Skin of body (tissue), 3 donors: ENCODE measurements at places on chromosomes 16 and 17. TPM values are rescaled to one million over a fixed set of nuclear protein-coding genes. Genes with fewer than 3 reads are reported as not detected.

Gene GSG1L
- total RNA-seq: 0.69 TPM

Gene PLCG2
- total RNA-seq: 12.9 TPM

Gene TAC4
- total RNA-seq: not detected

DNA sequence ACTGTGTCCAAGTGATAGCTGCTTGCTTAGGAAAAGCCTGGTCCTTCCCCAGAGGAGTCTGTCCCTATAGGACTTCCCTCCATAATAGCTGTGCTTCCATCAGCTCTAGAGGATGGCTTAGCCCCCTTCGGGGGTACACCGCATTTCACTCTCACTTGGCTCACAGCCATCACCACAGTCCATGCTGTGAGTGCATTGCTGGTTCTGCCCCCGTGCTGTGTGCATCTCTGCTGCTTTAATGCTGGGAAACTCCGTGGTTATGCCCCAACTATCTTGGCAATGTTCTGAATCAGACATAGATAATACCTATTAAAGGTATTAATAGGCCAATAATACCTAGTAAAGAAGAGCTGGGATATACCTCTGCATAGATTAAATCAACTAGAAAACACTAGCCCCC is 58.3 kb downstream of the SIAH1 start:
- DNase-seq: no peak

- no peak for DNase-seq
These were observed 182.2 kb downstream of the BANP start for GRCh38 chr16:88133507-88133843.

DNA sequence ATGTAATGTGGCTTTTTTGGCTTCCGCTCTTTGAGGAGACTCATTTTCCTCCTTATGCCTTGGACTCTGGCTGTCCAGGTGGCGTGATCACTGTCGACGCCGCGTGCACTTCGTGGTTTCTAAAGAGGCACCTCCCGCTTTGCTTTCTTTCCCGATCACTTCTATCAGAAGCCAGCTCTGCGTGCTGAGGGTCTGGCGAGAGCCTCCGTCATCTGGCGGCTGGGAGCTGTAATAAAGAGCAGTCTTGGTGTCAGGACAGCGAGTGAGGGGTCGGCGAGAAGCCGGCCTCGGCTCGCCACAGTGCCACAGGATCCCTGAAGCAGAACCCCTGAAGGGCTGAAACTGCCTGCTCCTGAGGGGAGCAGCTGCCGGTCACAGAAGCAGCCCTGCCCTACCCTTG is 7.4 kb downstream of the ZNF750 start:
- no peak for DNase-seq

- DNase-seq: no peak
These were observed 10.8 kb upstream of the TNFSF12 start for GRCh38 chr17:7538050-7538449.

DNA sequence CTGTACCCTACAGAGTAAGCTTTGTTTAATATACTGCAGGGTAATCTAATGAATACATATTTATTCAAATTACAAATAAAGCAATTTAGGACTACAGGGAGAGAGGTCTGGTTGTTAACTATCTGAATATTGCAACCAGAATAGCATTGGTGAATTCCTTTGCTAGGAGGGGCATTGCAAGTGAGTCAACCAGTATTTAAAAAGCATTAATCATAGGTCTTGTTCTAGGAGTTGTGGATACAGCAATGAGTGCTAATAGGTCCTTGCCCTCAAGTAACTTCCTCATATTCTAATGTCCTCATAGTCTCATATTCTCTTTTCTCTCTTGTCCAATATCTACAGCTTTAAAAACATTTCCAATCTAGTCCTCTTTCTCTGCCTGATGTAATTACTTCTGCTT is 531.4 kb downstream of the CDH11 start:
- no peak for DNase-seq

GRCh38 chr17:69470702-69471101 is 56.2 kb downstream of the MAP2K6 start:
- DNase-seq: no peak

GRCh38 chr17:20218272-20218671 is 209.1 kb downstream of the SPECC1 start:
- no peak for DNase-seq

GRCh38 chr17:79033741-79034501 is 10.0 kb downstream of the C1QTNF1 start:
- DNase-seq: no peak
